ENCODE measurements at places on chromosomes 7 and 10.

GRCh38 chr10:93865794-93866425, 27.9 kb upstream of the SLC35G1 start:
- no peak for DNase-seq

DNA sequence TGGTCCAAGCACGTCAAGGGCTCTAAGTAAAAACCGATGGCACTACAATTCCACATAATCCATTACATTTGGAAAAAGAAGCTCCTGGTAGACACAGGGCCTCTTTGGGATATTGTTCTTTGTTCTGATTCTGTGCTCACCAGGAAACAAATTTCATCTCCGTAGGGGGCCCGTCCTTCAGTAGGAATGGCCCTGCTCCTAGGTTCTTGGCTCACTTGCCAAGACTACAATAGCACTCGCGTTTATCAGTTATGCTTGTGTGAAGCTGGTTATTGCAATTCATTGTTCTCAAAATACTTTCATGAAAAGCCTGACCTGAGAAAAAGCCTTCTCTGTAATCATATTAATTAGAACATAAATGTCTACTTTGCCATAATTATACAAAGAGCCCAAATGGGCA, 10.3 kb upstream of the ZC3HAV1L start:
- no peak for DNase-seq

GRCh38 chr7:43761938-43762692, 3.6 kb downstream of the BLVRA start:
- no peak for DNase-seq

- DNase-seq = no peak
These were observed 56.2 kb upstream of the ZNF438 start for GRCh38 chr10:31087851-31088250.

DNA sequence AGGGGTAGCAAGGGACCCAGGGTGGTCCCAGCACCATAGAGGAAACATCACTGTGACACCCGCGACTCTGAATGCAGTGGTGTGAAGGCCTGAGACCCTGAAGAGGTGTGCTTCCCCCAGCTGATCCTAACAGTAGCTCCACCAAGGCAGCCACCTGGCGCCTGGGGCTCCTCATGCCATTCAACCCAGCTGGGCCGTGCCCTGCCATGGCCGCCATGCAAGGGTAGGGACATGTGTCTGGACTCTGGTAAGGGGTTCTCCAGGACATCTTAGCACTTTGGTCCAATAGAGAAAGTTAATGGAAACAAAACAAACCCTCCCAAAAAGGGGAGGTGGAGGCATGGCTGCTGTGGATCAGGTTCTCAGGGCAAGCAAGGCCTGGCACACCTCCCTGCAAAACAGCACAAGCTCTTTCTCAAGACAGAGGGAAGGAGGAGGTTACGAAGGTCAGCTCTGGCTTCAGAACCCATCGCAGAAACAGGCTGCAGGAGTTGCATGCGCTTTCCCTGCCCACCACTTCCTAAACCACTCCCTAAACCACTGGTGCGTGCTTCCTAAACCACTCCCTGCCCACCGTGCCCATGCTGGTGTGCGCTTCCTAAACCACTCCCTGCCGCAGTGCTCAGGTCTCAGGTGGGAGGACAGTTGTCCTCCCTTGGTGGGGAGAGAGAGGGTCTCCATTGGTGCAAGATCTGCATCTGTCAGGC, 108.7 kb downstream of the LARP4B start:
- DNase-seq = no peak

- no peak for DNase-seq
These were observed 529.1 kb downstream of the TCERG1L start for GRCh38 chr10:130782467-130782866.

GRCh38 chr7:97506728-97507127, 225.2 kb upstream of the TAC1 start:
- no peak for DNase-seq

- DNase-seq = no peak
These were observed 25.8 kb downstream of the TWIST1 start for GRCh38 chr7:19091550-19092200.

DNA sequence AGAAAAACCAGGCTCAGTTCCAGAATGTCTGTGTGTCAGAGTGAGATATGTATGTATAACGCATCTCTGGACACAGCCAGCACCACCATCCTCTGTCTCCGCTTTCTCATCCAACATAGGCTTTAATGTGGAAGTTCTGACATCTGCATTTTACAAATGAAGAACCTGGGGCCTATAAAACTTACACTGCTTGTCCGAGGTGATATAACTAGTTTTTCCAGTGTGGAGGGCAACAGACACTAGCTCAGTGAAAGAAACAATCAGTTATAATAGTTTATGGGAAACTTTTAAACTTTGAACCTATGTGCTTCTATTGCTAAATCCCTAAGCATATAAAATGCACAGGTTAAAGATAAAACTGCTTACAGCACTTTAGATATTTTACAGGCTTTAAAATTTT, 208.7 kb downstream of the CRPPA start:
- DNase-seq = no peak

DNA sequence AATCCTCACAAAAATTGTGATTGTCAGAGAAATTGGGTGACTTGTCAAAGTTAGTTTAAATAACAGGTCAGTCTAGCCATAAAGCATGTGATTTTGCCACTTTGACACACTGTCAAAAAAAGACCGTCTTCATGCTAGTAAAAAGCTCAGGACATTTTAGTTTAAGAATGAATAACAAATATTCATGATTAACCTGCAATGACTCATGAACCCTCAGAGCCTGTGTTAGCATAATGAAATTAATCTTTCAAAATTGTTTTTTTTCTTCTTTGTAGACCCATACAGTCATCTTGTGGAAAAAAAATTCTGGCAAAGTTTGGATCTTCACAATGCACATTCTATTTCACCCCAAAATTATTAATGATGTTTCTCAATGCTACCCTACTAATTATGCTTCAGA, 255.2 kb upstream of the POT1 start:
- no peak for DNase-seq

- peak; percentile 28 for DNase-seq
These were observed 28.4 kb downstream of the DNAJC9 start for GRCh38 chr10:73218431-73219191.

DNA sequence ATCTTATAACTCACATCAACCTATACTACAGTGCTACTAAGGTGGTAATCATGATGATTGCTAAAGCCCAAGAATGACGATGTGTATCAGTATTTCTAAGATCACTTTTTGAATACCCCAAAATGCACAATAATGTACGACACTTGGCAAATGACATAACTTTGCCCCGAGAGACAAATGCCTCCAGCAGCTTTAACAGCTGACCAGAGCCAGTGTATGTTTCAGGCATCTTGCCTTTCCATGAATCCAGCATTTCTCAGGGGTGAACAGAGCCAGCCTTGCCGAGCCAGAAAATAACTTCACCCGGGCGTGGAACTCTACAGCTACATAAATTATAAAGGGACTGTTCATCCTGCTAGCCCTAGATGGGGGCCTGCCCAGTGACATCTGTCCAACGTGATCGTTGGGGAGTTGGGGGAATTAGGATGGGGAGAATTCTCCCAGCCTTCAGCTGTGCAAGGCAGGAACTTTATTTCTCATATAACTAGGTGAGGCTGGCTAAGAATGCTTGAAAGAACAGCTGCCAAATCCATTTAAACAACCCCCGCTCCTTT, 1.8 kb downstream of the IGFBP3 start:
- no peak for DNase-seq

- DNase-seq = no peak
These were observed 18.1 kb downstream of the SHH start for GRCh38 chr7:155794196-155794595.

DNA sequence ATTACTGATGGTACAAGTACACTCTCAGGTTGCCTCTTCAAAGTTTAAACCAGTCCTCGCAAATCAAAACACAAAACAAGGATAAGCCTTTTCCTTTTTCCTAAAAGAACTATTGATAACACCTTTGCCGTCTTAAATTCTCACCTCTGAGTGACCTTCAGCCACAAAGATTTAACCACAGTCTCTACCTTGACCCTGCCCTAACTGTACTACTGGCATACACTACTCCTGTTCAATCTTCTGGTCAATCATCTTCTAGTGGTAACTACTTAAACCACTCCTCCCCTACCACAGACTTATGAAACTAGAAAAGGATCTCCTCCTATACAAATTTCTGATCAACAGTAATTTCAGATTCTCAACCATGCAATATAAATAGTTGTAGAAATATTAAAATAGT, 15.1 kb downstream of the UPF2 start:
- no peak for DNase-seq

DNA sequence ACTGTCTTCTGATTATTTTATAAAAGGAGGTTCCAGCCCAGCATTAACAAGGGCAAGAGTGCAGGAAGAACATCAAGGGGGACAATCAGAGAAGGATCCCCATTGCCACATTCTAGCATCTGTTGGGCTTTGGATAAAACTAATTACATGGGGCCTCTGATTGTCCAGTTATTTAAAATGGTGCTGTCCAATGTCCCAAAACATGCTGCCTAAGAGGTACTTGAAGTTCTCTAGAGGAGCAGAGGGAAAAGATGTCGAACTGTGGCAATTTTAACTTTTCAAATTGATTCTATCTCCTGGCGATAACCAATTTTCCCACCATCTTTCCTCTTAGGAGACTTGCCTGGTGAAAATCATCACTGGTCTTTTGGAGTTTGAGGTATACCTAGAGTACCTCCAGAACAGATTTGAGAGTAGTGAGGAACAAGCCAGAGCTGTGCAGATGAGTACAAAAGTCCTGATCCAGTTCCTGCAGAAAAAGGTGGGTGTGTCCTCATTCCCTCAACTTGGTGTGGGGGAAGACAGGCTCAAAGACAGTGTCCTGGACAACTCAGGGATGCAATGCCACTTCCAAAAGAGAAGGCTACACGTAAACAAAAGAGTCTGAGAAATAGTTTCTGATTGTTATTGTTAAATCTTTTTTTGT, 2.3 kb downstream of the IL6 start:
- DNase-seq = no peak

DNA sequence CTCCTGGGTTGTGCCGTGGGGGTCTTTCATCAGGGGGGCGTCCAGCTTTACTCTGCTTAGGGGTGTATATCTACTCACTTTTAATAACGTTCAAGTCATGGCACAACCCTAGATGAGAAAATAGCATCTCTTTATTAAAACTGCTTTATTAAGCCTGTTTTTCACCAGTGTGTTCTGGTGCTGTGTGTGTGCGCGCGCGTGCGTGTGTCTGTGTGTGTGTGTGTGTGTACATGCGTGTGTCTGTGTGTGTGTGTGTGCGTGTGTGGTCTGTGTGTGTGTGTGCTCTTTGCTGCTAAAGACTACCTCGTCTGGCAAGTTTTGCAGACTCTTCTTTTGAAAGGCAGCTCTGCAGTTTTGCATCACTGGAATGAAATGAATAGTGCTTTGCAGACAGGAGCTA, 390.9 kb upstream of the MKI67 start:
- DNase-seq = no peak

- no peak for DNase-seq
These were observed 89.6 kb downstream of the CABCOCO1 start for GRCh38 chr10:61752111-61753011.

DNA sequence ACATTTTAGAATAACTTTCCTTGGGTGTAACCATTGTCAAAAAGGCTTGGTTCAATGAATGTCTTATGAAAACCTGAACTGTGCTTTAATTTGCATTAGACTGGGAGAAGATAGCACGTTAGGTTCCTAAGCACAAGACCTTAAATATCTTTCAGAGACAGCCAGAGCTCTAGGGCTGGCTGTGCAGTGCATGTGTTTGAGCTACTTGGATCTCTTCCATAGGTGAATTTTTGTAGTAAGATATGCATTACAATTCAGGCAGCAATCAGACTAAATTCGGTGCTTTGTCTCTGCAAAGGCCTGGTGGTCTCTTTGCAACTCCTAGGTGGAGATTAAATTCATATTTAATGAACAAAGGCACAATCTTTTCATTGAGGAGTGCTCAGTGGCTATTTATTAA, 192.0 kb downstream of the ZNF438 start:
- DNase-seq = no peak

GRCh38 chr10:110203500-110204455, 3.6 kb upstream of the MXI1 start:
- no peak for DNase-seq

GRCh38 chr7:38198366-38198765, 20.3 kb downstream of the STARD3NL start:
- DNase-seq = no peak

GRCh38 chr7:36732806-36733205, 8.5 kb upstream of the AOAH start:
- DNase-seq = no peak

DNA sequence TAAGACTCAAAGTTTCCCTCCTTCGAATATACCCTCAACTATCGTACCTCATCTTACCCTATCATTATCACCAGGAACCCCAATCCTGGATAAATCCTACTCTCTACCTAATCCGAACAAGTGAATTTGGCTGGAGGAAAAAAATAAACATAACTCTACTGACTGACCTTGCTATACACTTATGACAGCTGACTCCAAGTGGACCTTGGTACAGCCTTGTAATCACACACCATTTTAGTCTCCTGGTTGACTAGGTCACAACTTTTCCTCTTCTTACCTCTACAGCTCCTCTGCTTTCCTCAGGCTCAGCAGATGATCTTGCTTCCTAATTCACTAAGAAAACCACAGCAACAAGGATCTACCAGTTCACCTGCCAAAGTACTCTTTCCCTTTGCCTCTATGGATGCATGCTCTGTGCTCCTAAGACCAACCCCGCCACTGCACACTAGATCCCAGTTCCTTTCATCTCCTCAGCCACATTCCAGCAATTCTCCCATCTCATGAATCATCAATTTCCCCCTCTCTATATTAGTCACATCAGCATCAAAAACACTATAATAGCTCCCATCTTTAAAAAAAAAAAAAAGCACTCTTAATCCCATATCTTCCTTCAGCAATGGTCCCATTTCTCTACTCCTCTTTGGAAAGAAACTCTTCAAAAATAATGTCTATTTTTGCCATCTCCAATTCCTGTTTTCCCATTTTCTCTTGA, 35.5 kb downstream of the COA1 start:
- no peak for DNase-seq
